ENCODE measurements at places on chromosomes 5 and 9.

DNA sequence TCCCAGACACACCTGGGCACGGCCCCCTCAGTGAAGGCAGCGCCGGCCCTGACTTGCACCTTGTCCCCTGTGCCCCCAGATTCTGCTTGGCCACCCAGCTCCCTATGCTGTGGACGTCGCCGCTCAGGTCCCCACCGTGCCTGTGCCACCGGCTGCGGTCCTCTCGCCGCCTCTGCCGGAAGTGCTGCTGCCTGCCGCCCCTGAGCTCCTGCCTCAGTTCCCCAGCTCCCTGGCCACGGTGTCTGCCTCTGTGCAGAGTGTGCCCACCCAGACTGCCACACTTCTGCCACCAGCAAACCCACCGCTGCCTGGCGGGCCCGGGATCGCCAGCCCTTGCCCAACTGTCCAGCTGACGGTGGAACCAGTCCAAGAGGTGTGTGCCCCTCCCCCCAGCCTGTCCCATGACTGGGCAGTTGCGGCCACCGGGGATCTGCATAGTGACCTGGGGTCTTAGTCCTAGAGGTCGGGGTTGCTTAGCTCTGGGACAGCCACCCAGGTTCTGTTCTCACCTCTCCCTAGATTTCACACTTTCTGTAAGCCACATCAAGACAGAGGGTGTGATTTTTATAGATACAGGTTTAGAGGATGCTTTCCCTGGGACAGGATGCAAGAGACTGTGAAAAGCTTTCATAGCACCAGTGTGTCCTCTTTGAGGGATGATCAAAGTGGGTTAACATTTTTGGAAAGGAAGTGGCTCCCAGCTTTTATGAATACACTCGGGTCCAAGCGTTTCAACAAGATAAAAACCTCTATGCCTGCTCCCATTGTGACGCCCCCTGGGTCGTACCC lies 78.0 kb downstream of the WNK2 start:
- DNase-seq: no peak

DNA sequence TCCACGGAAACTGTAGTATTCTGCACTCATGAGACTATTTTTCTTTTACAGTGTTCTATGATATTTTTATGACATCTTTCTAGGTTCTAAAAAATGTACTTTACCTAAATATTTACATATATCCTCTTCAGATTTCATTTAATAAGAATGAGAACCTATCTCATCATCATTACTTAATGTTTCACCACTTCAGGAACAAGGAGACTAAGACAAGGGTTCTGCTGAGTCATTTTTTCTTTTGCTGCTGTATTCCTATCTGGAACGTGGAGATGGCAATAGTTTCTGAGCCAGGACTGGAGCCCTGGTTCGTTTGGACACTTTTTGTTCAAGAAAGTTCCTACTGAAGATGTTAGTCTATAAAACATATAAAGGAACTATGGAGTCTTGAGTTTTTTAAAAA lies 258.2 kb upstream of the MAP3K1 start:
- no peak for DNase-seq

- no peak for DNase-seq
Observed at GRCh38 chr9:15205632-15206420, 101.2 kb downstream of the TTC39B start.

DNA sequence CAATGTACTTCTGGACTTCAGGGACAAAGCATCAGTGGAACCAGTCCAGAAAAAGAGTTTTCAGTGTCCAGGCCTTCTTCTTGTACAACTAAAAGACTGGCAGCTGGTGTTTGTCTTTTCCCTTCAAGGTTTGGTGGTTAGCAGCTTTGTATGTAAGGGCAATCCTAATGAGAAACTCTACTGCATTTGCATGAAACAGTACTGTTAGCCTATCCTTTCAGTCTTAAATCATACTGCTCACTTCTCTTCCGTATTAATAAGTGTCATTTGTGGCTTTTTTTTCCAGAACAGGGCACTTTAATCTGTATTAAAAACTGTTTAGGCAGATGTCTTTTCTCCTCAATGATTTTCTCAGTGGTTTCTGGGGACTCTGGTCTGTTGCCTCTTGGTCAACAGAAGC lies 48.9 kb downstream of the FAM174A start:
- DNase-seq: no peak

DNA sequence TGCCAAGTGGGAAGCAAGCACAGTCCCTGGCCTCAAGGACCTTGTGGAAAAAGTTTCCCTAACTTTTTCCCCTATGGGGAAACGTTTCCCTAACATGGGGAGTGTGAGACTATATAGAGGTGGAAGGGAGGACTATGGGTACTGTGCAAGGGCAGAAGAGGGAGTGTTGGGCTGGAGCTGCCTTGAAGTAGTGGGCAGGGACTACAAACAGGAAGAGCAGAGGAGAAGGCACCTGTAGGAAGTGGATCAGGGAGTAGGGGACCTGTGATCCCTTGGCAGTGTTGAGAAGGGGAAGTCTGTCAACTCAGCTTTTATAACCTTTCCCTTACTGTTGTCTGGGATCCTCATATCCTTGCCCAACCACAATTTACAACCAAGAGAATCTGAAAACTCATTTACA lies 1.4 kb downstream of the CMYA5 start:
- no peak for DNase-seq

DNA sequence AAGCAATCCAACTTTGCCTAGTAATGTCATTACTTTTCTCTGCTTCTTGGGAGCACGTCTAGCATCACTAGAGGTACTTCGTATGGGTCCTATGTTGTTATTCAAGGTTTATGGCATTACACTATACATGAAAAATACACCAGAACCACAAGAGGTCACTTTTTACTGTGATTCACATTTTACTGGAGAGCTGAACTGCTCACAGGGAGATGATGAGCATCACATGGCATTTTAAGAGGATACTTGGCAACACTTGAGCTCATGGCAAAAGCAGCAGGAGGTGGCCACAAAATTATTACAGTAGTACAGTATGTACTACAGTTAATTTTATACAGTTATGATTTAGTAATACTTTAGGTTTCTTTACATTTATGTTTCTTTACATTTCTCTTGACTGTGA lies 223.4 kb downstream of the PARP8 start:
- DNase-seq: no peak

Data from neuronal stem cell (in vitro differentiated cells).